ENCODE measurements at places on chromosomes 1 and 21.

DNA sequence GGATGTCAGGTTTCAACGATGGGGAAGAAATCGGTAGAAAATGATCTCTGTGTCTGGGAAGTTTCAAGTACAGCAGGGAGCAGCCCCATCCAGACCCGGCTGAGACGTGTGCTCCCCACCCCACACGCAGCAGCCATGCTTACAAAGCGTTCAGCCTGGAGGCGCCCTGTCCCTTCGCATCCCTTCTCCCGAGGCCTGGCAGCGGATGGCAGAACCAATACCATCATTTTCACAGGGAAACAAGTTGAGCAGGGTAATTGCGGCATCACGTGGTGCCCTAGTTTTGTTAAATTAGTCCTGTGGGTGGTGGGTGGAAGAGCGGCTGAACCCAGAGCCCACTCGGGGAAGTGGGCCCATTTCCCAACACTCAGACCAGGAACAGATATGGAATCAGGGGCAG, 23.9 kb downstream of the KCNAB2 start:
- ATAC-seq, result no peak

DNA sequence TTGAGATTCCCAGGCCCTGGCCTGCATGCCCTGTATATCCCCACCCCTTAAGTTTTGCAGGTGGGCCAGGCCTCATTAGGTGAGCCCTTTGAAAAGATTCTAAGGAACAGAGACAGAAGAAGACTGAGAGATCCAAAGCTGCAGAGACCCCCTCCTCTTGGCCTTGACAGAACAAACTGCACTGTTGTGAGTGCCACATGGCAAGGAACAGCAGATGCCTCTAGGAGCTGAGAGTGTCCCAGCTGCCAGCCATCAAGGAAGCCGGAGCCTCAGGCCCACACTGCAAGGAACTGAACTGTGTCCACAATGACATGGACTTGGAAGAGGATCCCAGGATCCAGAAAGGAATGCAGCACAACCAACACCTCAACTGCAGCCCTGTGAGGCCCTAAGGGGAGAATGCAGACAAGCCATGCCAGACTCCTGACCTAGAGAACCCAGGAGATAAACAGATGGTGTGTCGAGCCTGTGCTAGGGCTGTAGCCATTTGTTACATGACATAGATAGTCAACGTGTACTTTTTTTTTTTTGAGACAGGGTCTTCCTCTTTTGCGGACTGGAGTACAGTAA, 182.7 kb downstream of the AJAP1 start:
- ATAC-seq, result no peak

DNA sequence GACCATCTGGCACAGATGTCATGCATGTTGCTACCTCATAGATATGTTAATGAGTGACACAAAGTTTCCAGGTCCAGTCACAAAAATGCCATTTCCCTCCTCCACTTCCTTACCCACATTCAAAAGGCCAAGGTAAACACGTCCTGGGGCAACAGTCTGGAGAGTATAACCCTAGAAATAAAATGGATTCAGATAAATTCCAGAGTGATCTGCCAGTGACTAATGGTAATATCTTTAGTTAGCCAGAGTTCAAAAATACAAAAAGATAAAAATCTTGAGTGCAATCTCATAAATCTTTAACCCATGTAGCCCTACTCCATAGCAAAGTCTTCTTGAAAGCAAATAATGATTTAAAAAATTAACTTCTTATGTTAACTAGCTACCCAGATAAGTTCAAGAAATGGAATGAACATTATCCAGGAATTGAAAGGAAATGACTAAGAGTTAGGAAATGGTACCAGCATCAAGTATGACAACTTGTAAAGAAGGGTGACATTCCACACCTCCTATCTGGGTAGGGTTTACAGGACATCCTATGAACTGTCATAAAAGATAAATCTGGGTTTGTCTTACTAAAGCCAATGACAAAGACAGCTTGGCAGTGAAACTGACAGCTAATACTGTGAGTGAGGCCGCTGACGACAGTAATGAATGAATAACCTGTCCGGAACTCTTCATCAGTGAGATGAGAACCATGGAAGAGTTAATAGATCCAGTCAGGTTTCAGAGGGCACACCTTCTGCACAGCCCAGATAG, 18.1 kb downstream of the RGS2 start:
- ATAC-seq, result peak; percentile 90

GRCh38 chr21:31546443-31547170, 112.9 kb upstream of the SOD1 start:
- no peak for ATAC-seq

DNA sequence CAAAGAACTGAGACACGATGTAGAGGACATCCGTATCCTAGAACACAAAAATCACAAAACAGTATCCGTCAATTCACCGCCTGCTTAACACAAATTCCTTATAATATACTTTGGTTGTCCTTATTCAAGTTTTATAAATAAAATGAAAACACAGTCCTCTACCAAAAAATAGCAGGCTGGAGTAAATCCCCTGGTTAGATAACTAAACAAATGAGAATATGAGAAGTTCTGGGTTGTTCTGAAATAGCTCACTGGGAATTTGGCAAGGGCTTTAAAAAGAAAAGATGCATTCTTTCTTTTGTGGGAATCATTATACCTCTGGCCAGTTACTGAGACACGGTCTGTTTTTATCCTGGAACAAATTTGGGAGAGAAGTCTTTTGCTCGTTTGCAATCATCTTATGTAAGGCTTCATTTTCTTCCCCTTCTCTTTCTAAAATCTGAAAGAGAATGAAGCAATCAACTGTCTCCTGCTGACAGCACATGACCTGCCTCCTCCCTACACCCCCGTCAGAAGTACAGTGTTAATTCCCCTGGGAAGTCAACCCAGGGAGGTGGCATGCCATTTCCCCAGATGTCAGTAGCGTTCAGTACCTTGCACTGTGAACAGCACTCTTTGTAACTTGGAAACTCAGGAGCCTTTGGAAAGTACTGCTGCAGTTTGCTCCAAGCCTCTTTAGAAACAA, 37.1 kb upstream of the RAP1GAP start:
- no peak for ATAC-seq

GRCh38 chr1:93447481-93448291, at the start of gene FNBP1L:
Gene FNBP1L (plus strand): TSS chr1:93448118. CDS start chr1:93448282, 164 bp downstream.
- ATAC-seq, result peak; percentile 90

GRCh38 chr21:8989261-8989711, 1532.1 kb upstream of the TPTE start:
- peak; percentile 16 for ATAC-seq

GRCh38 chr1:84428235-84428634, 30.0 kb downstream of the DNASE2B start:
- no peak for ATAC-seq

DNA sequence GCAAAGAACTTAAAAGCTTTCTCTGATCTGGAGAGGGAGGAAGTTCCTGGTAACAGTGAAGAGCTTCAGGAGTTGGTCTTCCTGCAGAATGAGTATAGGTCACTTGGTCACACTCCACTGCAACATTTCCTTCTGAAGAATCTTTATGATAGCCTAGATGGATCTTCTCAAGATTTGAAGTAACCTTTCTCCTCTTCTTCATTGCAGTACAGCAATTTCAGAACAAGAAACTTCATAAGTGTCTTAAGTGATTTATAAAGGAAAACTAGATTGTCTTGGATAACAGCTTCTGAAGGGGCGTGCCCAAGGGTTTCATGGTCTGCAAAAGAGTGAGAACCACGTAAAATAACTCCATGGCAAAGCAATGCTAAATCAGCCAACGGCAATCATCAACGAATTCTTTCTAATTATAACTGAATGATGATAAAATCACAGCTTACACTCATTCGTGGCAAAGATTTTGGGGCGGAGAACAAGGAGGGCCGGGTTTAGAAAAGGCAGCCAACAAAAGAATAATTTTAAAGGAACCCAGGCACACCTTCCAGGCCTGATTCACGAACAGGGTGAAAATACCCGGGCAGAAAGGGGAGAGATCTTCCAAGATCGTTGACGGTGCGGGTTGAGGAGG, 53.9 kb upstream of the ASPM start:
- ATAC-seq, result peak; percentile 18

GRCh38 chr1:3247521-3248121, 178.6 kb downstream of the PRDM16 start:
- ATAC-seq, result no peak

- no peak for ATAC-seq
Observed at GRCh38 chr1:31785020-31785946, 21.1 kb upstream of the ADGRB2 start.

DNA sequence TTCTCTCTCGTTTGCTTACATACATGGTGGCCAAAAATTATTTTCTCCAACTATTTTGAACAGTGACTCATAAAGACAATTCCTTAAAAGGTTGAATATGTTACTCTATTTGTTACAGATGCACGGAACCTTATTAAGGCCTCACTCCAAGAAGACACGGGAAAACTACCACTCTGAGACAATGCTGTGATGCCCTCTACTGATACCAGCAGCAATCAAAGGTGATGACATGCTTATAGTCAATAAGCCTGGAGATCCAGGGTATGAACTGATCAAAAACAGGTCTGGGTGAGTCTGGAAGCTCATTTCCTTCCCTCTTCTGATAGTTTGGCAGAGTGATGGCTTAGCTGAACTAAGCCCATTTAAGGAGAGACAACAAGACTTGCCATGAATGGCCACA, 563.0 kb downstream of the LRRIQ3 start:
- no peak for ATAC-seq

- ATAC-seq, result no peak
Observed at GRCh38 chr21:17745086-17745485, 74.1 kb downstream of the C21orf91 start.

GRCh38 chr1:201697174-201697573, 131.8 kb upstream of the IPO9 start:
- no peak for ATAC-seq

GRCh38 chr1:111448482-111448917, 556 bp downstream of the WDR77 start:
- ATAC-seq, result peak; percentile 14

- no peak for ATAC-seq
Observed at GRCh38 chr21:33268393-33268736, 2.2 kb downstream of the IL10RB start.

DNA sequence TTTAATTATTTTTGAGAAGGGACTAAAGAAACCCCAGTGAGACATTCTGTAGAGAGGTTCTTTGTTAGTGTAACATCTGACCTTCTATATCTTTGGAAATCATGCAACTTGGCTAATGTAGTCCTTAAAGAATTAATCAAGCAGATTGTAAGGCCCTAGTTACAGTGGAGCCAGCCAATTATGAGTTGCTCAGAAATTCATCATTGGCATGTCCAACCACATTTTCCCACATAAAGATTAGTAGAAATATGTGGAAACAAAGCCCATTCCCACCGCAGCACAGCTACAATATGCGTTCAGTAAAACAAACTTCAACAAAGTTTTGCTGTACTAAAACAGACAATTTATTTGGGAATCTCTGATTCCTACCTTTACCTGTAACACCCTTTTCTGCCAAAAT, 27.8 kb downstream of the WNT2B start:
- no peak for ATAC-seq

GRCh38 chr21:36461918-36462486, 17.9 kb downstream of the CLDN14 start:
- ATAC-seq, result no peak

- peak; percentile 62 for ATAC-seq
Observed at GRCh38 chr1:211643324-211644212, 31.9 kb downstream of the NEK2 start.

- ATAC-seq, result no peak
Observed at GRCh38 chr1:74673351-74674111, at the start of gene ERICH3. Gene ERICH3 (minus strand): TSS chr1:74673792. CDS start chr1:74673519, 273 bp downstream.

- no peak for ATAC-seq
Observed at GRCh38 chr1:32309960-32310359, 18.1 kb downstream of the HDAC1 start.

GRCh38 chr1:26016953-26017545, 4.5 kb upstream of the EXTL1 start:
- no peak for ATAC-seq

DNA sequence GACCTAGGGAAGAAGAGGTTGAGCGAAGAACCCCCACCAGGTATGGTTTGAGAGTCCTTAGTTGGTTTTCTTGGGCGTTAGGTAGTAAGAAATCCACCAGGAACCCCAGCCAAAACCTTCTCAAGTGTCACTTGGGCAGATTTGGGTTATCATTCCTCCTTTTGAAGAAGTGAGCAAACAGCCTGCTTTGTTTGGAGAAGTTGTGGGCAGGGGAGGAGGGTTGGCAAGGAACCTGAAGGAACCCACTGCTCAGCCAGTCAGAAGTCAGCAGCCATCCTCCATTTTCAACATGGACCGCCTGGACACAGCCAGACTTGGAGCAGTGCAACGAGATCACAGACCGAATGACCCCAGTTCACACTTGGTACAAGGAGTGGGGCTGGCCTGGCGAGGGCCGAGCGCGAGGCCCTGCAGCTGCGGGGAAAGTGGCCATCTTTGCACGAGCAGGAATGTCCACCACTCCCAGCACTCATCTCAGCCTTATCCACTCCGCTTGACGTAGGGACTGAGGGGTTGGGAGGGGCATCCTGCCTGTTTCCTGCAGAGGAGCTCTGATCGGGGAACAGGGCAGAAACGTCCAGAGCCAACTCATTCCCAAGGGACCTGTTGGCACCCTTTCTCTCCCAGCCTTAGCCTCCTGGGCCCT, 7.2 kb downstream of the ADPRS start:
- ATAC-seq, result no peak

DNA sequence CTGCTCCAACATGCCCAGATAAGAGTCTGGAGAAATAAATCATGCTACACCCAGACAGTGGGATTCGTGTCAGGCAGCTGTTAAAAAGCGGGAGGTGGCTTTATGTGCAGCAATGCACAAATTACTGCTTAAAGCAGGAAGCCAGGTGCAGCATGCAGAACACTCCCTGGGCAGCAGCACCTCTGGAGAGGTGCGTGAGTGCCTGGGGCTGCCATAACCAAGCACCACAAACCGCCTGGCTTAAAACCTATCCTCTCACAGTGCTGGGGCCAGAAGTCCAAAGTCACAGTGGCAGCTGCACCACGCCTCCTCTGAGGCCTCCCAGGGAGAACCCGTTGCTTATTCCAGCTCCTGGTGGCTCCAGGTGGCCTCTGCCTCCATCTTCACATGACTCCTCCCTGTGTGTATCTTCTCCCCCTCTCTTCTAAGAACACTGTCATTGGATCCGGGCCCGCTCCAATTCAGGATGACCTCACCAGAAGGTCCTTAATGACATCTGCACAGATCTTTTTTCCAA, 115.6 kb downstream of the SIK1 start:
- ATAC-seq, result no peak

GRCh38 chr1:27427329-27427728, 34.9 kb downstream of the GPR3 start:
- ATAC-seq, result no peak

DNA sequence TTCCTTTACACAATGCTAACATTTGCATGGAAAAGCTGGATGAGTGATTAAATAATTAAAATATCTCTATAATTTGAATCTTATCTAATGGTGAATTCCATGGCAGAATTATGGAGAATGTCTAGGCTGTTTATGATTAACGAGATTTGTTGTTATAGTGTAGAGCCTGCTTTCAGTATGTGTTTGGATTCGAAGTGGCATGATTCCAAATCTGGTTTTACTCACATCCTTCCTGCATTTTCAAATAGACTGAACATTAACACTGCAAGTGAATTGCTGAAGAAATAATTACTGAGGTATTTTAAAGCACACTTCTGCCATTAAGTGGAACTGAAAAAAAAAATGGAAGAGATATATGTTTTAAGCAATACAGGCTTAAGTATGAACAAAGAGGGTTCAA, 5.1 kb upstream of the NEK7 start:
- ATAC-seq, result no peak
